Activated naive CD8-positive, alpha-beta T cell treated with anti-CD3 and anti-CD28 coated beads, Interleukin-2, amount 10 ng/mL, durations not matched to agents 7 days and 5 days (primary cell): ENCODE measurements at places on chromosomes 3 and 15.

DNA sequence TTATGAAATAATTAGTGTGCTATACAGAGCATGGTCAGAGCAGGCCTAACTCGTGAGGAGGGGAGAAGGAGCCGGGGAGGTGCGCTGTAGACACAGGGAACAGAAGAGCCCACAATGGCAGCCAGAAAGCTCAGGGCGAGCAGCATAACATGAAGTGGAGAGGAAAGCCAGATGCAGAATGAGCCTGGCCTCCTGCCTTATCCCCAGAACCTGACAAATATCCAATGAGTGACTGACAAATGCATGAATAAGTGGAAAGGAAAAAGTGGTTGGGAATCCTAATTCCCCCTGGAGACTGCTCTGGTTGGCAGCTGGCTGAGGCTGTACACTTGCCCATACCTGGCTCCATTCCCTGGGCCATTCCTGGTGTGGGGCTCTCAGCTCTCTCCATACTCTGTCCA lies 9.2 kb upstream of the MST1R start:
- DNase-seq: no peak

- DNase-seq: no peak
Measured at GRCh38 chr3:171813897-171814460, 3.7 kb upstream of the PLD1 start.

GRCh38 chr15:83919978-83920510 lies 266.1 kb downstream of the ADAMTSL3 start:
- no peak for DNase-seq

DNA sequence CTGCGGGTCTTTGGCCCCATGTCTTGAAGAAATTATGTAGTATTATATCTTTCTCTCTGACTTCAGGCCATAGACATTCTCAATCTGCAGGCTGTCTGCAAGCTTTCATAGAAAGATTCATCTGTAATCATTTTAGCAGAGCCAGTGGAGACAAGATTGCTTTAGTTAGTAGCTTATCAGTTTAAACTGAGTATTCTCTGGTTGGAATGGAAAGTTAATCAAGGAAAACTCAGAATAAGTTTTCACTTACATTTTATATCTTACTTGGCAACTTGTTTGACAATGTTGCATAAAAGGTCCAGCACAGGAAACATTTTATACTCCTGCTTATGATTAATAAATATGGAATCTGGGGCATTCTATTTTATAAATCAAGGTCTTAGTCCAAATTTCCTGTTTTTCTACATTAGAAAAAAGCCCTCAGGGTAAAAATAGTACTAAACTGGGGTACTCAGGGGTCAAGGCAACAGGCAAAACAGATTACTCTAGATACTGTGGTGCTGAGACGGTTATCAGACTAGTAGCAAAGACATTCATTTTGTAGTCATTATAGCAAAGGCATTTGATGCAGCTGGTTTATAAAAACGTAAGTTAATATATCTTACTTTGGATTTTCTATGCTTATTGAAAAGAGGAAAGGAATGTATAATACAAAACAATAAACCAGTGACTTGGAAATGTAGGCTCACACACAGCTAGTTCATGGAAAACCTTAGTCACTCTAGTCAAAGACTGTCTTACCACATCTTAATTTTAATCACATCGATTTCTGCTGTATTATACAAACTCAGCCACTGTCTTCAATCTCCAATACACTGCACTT lies 45.2 kb upstream of the FILIP1L start:
- DNase-seq: no peak

DNA sequence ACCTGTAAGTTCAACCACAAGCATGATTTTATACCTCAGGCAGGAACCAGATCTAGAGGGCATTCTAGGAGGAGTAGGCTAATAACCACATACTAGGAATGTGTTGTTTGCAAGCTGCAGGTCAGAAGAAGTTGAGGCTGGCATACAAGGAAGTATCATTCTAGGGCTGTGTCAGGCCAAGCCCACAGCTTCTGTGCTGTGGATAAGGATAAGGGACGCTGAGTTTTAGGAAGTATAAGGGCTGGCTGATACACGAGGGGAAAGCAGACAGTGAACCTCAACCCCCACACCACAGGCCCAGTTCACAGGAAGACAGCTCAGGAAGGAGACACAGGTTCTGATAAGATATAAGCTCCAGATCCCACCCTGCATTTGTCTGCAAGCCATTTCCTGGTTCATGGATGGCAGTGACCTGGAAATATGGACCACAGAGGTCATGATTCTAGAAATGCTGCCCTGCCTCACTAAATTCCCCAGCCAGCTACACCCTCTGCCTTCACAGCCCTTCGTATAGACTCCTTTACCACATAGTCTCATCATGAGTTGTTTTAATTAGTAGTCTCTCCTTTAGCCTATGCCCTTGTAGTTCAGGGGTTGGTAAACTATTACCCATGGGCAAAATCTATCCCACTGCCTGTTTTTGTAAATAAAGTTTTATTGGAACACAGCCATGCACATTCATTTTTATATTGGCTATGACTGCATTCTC lies 260.7 kb downstream of the OPA1 start:
- DNase-seq: no peak

DNA sequence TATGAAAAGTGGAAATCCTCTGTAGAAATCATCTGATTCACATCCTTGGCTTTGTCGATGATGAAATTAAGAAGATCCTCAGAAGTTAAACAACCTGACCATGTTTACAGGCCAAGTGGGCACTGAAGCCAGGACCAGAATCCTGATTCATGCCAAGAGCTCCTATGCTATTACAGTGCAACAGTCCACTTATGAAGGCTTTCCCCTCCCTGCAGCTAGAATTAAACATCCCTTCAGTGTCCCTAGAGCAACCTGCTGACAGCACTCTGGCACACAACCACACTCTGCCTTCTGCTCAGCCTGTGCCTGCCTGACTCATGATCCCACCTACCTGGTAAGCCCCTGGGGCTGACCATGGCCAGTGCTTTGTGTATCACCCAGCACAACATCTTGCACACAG lies 33.8 kb downstream of the TXNRD3 start:
- DNase-seq: no peak

GRCh38 chr15:33621141-33621540 lies 310.4 kb downstream of the RYR3 start:
- no peak for DNase-seq

GRCh38 chr15:83061680-83062079 lies 5.4 kb downstream of the BTBD1 start:
- DNase-seq: no peak

DNA sequence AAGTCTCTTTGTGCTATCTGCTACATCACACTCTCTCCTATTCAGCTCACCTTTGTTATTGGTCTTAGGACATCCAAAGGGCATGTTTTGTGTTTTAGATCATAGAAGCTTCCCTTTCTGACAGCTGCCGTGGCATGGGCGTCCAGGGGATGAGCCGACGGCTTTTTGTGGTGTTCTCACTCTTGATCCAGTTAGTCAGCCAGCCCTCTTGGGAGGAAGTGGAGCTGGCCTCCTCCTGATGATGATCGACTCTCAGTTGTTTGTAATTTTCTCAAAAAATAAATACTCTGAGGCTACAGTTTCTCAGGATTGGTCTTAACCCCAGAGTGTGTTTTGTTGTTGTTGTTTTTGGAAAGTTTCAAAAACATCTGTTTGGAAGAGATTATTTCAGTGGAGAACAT lies 34.4 kb downstream of the BOC start:
- DNase-seq: no peak

- DNase-seq: no peak
Measured at GRCh38 chr3:169811631-169812331, 889 bp upstream of the LRRIQ4 start.

DNA sequence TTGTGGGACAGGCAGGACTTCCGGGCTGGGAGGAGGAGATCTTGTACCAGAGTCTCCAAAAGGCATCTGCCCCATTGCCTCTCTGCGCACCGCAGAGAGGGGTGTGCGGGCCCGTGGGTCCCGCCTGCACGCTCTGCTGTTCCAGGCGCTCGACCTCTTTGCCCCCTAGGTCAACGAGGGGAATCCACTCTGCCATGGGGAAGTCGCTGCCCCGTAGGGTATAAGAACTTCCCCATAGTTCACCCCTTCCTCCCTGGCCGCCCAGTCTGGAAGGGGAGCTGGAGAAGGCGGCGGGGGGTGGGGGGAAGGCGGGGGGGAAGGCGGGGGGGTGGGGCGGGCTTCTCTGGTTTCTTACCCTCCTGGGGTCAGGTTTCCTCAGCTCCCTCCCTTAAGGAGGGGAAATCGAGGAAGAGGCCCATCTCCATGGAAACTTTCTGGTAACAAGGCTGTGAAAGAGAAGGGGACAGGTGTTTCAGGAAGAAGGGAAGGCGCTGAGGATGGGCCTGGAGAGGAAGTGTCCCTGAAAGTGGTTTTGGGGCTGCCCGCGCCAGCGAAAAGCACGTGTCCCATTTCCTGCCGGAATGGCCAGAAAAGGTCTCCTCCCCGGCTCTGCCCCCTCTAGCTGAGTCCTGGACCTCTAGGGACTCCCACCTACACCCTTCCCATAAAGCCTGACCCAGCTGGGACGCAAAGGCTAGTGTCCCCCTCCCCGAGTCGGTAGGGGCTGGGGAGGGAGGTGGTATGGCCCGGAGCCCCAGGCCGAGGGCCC lies 27.5 kb downstream of the NR1I2 start:
- DNase-seq: no peak

DNA sequence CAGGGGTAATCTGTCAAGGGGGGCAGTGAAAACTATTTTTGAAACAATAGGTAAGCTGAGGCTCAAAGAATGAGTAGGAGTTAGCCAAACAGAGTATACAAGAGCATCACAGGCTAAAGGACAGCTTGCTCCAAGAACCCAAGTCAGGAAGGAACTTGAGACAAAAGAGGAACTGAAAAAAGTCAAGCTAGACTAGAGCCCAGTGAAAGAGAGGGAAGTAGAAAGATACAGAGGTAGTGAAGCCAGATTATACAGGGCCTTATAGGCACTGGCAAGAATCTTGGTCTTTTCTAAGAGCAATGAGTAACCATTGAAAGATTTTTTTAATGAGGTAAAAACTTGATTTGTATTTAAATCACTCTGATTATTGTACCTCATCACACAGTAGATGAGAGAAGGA lies 69.9 kb downstream of the FILIP1L start:
- DNase-seq: no peak

GRCh38 chr3:69604735-69605450 lies 134.4 kb upstream of the MITF start:
- no peak for DNase-seq

DNA sequence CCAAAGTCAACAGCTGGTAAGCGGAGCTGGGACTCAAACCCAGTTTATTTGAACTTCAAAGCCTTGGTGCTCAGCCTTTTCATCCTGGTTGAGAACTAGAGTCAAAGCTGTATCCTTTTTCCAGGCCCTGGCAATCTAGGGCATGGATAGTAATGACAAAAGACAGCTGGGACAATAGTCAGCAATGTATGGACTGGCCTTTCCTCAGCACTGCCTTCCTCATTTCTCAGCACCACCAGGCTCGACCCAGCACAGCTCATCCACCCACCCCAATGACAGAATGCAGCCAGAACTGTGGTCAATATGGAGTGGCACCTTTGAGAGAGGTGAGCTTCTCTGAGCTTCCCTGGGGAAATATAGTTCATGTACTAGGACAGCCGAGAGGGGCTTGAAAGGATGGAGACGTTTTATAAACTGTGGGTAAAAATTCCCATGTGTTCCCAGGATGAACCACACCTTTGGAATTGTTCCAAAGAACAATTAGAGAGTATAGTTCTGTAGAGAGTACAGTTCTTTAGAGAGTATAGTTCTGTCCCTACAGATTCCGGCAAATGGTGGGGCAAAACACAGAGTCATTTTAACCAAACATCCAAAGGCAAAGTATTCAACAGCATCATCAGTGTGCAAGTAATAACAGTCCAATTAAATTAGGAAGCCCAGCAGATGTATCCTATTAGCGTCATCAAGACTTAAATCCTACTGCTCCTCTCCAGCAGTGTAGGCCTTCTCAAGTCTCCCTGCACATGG lies 30.2 kb upstream of the IREB2 start:
- no peak for DNase-seq

GRCh38 chr15:62672268-62672667 lies 370.3 kb upstream of the TPM1 start:
- DNase-seq: no peak

GRCh38 chr15:62125773-62126172 lies 39.3 kb downstream of the C2CD4B start:
- DNase-seq: no peak

GRCh38 chr15:81182031-81182755 lies 14.5 kb upstream of the IL16 start:
- DNase-seq: no peak

DNA sequence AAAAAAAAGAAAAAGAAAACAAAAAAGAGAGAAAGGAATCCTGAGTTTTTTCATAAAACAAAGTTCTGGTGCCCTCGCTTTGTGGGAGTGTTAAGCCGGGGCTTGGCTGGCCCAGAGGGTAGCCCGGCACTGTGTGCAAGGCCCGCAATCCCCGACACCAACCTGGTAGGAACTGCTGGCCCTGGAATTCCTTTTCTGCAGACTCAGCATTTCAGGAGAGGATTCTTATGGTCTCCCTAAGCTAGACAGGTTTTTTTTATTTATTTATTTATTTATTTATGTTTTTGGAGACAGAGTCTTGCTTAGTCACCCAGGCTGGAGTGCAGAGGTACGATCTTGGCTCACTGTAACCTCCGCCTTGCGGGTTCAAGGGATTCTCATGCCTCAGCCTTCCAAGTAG lies 238.8 kb downstream of the PDCD6IP start:
- DNase-seq: no peak

DNA sequence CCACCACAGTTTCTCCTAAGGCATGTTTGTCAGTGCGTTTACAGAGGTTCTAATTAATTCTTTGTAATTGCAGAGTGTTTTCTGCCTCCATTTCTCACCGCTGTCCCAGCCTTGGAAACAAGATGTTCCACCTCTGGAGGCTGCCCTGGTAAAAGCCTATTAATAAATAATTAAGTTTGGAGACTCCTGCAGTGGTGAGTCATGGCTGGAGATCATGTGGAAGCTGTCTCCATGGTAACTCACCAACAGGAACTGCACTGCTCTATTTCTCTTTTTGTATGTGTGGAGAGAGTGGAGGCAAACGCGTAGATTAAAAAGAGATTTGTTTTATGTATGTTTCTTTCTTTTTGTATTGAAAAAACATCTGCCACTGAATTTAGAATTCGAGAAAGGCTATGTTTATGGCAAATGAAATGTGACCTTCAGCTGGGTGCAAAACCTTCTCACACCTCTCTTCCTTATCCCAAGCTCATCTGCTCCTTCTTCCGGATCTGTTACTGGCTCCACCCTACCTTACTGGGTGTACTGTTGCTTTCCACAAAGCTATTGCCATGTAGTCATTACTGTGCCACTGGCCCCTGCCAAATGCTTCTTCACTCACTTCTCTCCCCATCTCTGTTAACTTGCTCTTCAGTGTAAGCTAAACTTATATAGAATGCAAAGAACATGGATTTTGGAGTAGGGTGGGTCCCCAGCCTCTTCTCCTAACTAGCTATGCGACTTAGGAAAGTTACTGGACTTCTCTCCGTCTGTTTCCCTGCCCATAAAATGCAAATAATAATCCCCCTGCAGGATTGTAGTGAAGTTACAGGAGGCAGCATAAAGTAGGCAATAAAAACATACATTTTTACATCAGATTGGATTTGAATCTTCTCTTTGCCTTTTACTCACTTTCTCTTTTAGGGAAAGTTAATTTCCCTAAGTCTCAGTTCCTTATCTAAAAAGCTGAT lies 778.5 kb downstream of the NTRK3 start:
- DNase-seq: no peak
